ENCODE measurements at places on chromosomes 5 and 9. TPM values are rescaled to one million over a fixed set of nuclear protein-coding genes. Genes with fewer than 3 reads are reported as not detected.

Gene IQGAP2
- total RNA-seq: 1.8 TPM

- DNase-seq: no peak
Observed at GRCh38 chr5:116355819-116356601, 218.6 kb downstream of the SEMA6A start.

DNA sequence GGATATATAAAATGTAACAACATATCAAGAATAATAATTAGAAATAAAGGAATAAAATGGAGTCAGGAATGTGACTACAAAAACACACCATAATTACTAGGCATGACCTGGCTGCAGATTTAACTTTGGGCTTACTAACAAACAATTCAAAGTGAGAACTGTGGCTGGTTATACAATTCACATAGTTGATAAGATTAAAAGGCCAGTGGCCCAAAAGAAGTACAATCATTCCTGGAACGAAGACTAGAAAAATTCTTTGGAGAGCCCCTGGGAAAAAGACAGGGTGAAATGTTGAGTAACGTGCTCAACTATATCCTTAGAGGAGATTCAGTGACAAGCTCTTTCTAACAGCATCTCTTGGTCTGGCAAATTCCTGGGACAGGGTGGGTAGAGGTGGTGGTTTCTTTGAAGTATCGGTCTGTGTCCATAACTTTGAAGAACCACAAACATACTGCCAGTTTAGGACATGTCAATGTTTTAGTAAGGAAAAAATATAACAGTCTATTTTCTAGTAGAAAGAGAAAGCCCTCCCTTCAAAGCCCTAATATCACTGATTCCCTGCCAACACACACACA, 75.0 kb upstream of the IL6ST start:
- no peak for DNase-seq

DNA sequence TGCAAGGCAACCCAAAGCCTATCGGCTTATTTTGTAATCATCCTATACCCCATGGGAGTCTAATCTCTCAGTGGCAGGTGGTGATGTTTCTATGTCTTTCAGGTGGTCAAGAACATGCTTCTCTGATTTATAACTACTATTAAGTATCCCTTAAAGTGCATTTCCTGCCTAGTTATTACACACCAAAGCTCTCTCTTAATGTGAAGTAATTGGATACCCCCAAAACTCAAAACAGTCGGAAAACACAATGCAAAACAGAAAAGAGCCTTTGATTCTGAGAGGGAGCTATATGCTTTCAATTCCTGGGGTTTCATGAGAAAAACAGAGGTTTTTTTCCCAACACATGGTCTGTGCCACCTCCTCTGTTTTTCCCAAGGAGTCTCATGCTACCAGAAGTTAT, 416.4 kb downstream of the CSNK1G3 start:
- no peak for DNase-seq

Gene PNPLA7
- 0.36 TPM for total RNA-seq

DNA sequence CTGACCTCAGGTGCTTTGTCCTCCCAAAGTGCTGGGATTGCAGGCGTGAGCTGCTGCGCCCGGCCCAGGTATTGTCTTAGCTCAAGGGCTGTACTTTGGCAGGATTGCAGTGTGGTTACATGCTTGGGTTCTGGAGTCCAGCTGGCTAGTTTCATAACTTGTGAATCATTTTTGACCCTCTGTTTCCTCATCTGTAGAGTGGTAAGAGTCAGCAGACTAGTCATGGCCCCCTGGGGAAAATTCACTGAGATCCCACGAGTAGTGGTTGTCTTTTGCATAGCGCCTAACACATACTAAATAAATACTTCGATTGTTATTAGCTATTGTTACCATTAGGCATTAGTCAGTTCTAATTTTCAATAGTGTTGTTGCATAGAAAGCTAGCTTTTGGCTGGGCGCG, 14.3 kb downstream of the PTPA start:
- peak; percentile 86 for DNase-seq

DNA sequence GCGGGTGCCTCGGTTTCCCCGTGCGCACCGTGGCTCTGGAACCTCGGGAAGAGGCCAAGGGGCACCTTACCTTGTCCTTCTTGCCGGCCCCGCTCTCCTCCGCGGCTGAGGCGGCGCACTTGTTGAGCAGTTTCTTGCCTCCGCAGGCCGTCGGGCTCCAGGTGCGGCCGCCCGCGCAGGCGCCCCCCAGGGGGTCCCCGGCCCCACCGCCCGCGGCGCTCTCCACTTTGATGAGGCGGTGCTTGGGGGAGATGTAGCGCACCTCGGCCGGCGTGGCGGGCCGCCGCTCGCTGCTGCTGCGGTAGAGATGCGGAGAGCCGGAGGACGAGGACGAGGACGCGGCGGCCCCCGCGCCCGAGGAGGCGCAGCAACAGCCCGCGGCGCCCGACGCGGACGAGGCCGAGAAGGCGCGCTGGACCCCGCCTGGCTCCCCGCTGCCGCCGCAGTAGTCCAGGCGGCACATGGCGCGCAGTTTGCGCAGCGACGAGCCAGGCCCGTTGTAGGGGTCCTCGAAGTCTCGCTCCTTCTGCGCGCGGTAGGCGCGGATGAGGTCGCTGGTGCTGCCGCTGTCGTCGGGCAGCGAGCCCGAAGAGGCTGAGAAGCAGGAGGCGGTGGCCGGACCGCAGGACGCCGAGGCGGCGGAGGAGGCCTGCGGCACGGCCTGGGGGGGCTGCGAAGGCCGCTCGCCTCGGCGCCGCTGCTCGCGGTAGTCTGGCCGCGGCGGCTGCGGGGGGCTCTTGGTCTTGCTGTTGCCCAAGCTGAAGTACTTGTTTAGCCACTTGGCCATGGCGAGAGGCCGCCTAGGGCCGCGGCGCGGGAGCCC, 957 bp downstream of the SHB start:
- DNase-seq: no peak

Gene TMEM267
- total RNA-seq: 19.1 TPM

DNA sequence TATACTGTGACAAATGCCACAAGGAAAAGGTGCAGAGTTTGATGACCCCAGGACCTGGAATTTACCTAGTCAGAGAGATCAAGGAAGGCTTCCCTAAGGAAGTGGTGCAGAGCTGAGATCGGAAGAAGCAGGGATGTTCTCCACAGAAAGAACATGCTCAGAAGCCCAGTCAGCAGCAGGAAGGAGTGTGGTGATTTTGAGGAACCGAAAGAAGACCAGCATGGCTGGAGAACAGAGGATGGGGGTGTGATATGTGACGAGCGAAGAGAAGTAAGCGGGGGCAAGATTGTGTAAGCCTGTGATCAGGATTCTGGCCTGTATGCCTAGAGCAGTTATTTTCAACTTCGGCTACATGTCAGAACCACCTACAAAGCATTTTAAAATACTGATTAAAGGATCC, 18.7 kb upstream of the PIK3R1 start:
- no peak for DNase-seq

Gene SGCD
- 3.5 TPM for total RNA-seq

GRCh38 chr5:87183896-87184295, 83.8 kb upstream of the RASA1 start:
- no peak for DNase-seq

- peak; percentile 92 for DNase-seq
Observed at GRCh38 chr5:74595143-74595925, 45.2 kb downstream of the ENC1 start.

- no peak for DNase-seq
Observed at GRCh38 chr9:9170439-9171134, 1371.0 kb upstream of the DMAC1 start.

- no peak for DNase-seq
Observed at GRCh38 chr5:66769030-66769733, 173.0 kb downstream of the MAST4 start.

DNA sequence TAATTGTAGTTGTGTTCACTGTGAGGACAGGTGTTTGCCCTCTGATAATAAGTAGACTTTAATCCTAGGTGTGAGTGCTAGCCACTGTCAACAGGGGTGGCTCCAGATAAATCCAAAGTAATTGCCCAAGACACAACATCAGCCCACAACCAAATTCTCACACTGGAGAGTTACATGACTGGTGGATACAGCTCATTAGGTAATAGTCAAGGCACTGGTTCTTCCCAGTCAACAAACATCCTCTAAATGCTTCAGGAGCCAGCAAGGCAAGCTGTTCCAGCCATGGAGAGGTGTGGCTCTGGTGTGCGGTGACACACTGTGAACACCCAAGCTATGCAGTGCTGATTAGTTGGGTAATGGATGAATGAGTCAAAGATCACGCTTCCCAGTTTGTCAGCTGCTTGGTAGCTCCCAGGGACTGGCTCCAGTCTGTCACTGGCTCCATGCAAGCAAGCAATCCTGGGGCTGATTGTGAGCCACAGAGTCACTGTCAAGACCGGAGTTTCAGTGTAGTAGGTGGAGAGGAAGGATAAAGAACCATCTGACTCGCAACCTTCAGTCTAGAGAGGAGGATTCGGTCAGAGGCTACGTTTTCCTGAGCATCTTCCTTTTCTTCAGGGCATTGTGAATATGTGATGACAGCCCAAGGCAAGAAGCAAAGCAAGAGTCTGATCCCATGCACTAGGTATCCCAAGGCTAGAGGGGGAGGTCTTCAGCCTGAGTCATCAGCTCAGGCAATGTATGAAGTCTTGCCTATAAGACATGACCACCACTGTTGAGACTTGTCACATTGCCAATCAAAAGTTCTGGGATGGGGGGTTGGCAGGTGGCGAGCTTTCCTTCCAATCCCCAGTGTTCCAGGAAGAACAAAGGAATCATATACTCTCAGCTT, 63.1 kb downstream of the UGCG start:
- DNase-seq: peak; percentile 92

GRCh38 chr9:28808042-28808441, 1234.8 kb upstream of the C9orf72 start:
- DNase-seq: peak; percentile 63

- DNase-seq: no peak
Observed at GRCh38 chr9:37996819-37997217, 72.2 kb downstream of the SHB start.

DNA sequence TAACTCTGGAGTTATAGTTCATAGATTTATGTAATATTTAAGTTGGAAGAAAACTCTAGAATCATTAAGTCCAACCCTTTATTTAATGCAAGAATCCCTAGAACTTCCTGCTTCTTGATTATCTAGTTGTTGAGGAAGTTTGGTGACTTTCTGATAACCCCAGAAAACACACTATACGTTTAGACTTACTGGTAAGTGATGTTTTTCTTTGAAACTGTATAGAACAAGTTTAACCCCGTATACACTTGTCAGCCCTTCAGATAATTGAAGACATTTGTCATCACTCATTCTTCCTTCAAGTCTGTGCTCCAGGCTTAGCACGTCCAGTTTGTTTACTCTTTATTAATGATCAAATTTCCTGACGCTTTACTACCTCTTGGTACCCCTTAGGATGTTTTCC, 9.0 kb downstream of the NDUFS4 start:
- no peak for DNase-seq

DNA sequence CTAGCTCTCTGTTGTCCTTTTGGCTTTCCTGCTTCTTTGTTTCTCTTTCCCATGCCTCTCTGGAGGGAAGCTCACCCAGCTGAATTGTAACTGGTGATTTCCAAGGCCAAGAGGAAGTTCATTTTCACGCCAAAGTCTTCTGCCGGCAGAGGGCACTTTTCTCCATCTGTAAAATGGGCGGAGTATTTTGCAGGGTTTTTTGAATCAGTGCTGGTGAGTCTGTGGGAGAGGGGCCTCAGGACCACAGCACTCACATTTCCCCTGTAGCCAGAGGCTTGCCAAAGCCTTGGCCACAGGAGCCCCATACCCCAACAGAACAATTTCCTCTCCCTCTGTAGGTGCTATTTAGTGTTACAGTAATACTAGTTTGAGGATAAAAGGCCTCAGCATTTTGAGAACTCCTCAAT, 42.3 kb upstream of the MATR3 start:
- DNase-seq: no peak

GRCh38 chr5:10635867-10636350, 72.0 kb downstream of the ANKRD33B start:
- DNase-seq: peak; percentile 51

Gene GKAP1
- total RNA-seq: 5.7 TPM

DNA sequence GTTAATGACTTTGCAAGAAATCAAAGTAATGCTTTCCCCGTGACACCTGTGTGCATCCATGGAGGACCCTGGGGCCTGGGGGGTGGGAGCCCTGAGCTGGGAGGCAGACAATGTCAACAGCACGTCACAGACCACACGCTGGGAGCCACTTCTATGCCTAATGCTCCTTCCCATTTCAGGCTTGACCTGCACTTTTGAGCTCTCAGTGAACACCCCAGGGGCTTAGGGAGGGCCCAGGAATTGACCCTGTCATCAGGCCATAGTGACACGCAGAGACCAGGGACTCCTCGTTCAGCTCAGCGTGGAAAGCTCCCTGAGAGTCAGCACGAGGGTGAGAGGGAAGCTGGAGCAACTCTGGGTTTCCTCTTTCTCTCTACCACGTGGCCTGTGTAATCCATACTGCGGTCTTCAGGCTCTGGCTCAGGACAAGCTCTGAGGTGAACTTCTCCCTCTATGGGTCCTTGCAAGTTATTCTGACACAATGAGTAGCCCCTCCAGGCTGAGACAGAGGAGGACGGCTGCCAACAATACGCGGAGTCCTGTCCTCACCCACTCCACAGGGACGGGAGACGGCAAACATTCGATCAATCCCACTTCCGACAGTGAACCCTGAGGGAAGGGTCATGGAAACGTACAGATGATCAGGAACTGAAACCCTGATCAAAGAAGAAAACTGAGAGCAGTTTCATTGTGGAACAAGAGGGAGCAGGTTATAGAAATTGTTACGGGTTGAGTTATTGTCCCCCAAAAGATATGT, 130.8 kb upstream of the IRX4 start:
- DNase-seq: no peak

Gene GDA
- total RNA-seq: not detected

DNA sequence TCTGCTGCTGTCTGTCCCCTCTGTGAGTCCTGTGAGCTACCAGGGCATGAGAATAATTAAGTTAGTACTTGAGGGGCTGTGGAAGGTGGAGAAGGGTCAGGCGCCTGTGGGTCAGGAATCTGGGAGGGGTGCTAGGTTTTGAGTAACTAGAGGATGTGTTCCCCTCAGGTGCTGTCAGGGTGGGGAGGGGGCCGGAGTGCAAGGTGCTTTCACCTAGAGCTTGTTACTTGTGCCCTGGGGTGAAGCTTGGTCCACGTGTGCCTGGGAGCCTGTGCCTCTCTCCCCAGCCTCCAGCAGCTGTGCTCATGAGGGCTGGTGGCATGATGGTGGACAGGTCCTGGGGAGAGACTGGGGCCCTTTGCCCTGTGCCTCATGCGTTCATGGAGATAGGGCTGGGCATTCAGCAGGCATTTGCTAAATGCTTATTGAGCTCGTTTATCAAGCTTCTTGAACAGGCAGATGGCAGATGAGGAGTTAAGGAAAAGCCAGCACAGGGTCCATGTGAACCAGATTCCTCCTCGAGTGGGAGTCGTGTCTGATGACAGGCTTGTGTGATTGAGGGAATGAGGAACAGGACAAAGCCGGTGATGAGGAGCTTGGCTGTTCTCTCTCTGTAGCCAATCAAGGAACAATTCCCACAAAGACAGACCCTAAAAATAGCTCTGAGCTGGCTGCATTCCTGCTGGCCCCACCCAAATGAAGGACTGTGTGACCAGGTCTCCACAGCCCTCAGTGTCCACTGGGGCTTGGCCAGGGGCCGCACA, 40.9 kb downstream of the CACNA1B start:
- peak; percentile 47 for DNase-seq
